ENCODE measurements at places on chromosomes 6 and 20.

GRCh38 chr6:6890400-6890858, 217.3 kb upstream of the RREB1 start:
- no peak for DNase-seq

GRCh38 chr6:99002831-99003230, 55.1 kb upstream of the FBXL4 start:
- no peak for DNase-seq

DNA sequence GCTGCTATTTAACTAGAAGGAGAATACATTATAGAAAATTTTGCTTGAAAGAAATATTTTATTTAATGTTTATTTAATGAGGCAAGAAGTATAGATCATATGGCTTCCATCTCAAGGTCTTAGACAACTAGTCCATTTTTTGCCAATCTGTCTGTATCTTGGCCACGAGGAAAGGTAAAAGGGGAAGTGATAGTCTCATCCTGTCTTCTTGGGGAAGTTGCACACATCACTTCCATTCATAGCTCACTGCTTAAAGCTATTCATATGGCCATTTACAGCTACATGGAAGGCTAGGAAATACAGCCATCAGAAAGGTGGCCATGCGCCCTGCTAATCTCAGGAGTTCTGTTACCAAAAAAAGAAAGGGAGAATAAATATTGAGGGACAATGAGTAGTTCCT, 50.8 kb downstream of the METTL24 start:
- no peak for DNase-seq

DNA sequence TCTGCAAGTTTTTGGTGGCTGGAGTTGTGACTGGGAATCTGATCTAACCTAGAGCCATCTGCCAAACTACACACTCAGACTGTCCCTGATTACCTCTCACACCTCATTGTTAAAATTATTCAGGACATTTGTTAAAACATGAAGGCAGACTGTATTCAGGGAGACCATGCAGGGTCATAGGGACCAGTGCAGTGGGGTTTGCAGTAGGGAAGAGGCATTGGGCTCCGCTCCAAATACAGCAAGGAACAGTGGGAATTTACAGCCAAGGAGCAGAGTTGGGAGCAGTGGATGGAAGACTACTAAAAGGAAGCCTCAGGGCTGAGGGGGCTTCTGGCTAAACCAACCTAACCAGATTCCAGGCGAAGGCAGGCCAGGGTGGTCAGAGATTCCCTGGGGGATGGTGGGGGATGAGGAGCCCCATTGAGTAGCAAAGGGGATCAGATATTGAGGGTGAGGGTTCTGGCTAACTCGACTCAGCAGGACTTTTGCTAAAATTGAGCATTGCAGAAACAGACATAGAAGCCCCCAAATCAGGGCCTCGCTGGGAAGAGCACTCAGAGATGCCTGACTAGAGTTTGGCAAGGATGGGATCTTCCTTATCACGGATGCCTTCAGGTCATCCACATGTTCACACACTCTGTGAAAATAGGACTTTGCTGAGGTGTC, 172.0 kb downstream of the ZDHHC14 start:
- no peak for DNase-seq

- no peak for DNase-seq
Observed at GRCh38 chr6:11110921-11111768, at the start of gene ERVFRD-1. TSS of gene ERVFRD-1 (minus strand) at chr6:11111725. CDS start at chr6:11105310, 6,415 bp downstream.
